Stimulated activated CD4-positive, alpha-beta T cell treated with anti-CD3 and anti-CD28 coated beads, TNF-alpha, amount 100 ng/mL, for 1 hour (primary cell): ENCODE measurements at places on chromosomes 5 and 9.

- no peak for DNase-seq
These were observed 1722.1 kb downstream of the MAT2B start for GRCh38 chr5:165227515-165227914.

DNA sequence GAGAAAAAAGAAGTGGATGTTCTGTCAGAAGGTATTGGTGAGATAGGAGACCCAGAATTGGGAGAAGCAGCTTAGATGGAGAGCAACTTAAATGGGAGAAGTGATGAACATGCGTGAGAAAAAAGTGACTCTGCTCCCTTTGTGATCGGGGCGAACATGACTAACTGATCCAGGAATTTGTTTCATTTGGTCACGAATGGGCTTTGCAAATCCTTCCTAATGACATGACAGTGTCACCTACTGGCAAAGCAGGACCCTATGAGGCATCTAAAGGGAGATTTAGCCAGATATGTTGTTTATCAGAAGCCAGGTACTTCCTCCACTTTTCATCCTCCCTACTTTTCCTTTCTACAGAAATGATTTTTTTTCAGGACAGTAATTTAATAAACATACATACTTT, 787.4 kb upstream of the RGMB start:
- DNase-seq = no peak

DNA sequence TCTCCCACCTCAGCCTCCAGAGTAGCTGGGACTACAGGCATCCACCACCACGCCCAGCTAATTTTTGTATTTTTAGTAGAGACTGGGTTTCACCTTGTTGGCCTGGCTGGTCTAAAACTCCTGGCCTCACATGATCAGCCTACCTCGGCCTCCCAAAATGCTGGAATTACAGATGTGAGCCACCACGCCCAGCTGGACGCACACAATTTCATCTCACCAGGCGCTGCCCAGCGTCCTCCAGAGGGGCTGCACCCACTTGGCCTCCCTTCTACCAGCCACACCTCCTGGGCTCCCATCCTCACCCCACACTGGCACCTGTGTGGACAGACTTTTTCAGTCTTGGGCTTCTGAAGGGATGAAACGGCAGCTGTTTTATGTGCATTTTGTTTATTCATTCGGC, 3.8 kb upstream of the EXOC3 start:
- DNase-seq = no peak

DNA sequence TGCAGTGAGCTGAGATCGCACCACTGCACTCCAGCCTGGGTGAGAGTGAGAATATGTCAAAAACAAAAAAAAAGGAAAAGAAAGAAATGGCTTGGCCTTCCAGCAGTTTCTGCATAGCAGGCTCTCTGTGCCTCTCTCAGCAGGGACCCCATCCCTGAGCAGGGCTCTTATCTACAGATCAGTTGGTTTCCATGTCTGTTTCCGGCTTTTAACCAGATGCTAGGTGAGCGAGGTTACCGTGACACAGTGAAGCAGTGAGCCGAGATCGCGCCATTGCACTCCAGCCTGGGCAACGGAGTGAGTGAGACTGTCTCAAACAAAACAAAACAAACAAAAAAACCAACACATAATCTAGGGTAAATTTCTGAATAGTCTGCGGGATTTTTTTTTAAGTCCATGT, 51.4 kb downstream of the COL5A1 start:
- no peak for DNase-seq

DNA sequence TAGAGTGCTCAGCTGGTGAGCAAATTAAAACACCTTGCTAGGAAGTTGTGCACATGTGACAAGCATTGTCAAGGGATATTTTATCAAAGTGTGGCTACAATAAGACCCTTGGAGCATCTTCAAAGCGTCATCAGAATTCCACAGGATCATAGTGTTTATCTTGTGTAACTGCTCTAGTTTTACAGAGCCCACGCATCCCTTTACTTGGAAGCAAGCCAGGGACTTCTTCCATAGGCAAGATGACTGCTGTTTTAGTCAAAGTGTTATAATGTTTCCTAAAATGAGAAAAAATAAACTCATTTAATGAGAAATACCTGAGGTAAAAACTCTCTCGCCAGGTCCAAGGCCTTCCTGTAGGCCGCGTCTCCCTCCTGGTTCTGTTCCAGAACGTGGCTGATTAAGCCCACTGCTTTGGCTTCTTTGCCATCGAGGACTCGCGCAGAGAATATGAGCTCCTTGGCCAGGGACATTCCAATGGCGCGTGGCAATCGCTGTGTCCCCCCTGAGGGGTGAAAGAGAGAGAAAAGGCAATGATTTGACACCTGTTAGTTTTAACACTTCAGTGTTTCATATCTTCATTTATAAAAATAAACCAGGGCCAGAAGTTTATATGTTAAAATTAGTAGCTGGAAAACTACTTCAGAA, 141.1 kb downstream of the AUH start:
- no peak for DNase-seq

DNA sequence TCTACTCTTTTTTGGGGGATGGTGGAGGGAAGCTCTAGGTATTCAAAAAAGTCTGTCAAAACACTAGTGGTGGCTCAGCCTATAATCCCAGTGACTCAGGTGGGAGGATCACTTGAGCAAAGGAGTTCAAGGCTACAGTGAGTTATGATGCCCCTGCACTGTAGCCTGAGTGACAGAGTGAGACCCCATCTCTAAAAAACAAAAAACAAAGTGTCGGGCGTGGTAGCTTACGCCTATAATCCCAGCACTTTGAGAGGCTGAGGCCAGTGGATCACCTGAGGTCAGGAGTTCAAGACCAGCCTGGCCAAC, 15.8 kb upstream of the SLC35D2 start:
- DNase-seq = no peak

DNA sequence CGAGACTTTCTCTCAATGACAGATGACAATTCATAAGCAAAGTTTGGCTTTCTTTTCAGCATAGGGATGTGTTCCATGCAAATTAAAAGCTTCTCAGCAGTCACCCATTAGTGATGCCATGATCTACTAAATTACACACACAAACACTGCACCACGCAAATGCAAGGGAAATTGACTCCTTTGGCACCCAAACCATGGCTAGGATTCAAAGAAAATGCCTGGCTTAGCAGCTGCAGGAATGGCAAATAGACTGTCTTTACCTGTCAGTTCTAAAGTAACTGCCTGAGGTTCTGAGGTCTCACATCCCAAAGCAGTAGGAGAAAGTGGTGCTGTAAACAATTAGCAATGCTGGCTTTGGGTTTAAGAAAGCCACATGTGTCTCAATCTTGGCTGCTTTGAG, 108.6 kb upstream of the ATP10B start:
- DNase-seq = no peak
